Muscle of leg (tissue), 16 donors: ENCODE measurements at places on chromosomes 7 and 10. TPM values are rescaled to one million over a fixed set of nuclear protein-coding genes. Genes with fewer than 3 reads are reported as not detected.

DNA sequence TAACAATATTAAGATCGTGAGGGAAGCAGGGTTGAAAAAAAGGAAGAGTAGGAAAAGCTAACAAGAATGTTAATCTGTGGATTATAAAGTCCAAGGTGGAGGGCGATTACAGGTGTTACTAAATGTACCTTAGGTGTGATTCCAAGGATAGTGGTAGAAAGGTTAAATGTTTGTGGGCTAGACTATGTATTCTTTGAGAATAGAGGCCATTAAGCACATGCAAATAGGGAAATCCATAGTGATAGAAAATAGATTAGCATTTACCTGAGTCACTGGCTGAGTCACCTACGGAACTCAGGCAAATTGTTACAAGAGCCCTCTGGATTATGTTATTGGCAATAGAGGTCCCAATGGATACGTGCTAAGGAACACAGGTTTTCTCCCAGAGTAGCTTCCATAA lies 9.0 kb downstream of the MGAM2 start:
- H3K4me1 ChIP-seq: no peaks in the 10 kb centered on the region
- no peaks in the 10 kb centered on the region for H3K36me3 ChIP-seq
- no peak overlapping the region for H3K4me3 ChIP-seq

The SRI gene
- total RNA-seq: 95.0 TPM

- no peak overlapping the region for H3K4me3 ChIP-seq
- no peaks in the 10 kb centered on the region for H3K4me1 ChIP-seq
- H3K27me3 ChIP-seq: no peaks in the 10 kb centered on the region
Measured at GRCh38 chr7:126973066-126973465, 279.7 kb downstream of the GRM8 start.

The TAS2R60 gene
- not detected for total RNA-seq

DNA sequence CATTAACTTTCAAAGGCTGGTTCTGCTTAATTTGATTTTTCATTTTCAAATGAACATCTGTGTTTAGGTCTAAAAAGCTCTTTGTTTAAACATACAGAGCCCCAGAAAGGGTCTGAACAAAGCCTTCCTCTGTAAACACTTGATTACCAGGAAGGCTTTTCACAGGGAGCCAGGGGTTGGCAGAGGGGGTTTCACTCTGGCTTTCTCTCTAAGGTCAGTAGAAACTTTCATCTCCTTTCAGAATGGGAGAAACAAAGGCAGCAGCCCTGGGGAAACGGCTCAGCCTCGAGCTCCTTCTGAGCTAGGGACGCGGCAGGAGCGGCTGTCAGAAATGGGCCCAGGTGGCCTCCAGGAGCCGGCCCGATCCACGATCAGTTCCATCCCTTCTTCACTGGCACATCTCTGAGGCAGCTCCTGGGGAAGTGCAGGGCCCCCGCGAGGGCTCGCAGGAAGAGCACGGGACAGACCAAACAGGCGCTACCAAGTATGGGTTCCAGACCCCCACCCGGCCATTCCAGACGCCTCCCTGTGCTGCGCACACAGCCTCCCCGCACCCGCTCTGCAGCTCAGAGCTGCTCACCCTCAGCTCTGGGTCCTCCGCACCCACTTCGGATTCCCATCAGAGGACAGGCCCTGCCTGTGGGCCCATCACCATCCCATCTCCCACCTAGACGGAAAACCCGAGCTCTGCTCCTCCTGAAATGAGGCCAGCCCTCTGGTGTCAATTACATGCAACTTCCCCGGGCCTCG lies 124.1 kb downstream of the MAD1L1 start:
- peak overlapping the region; percentile 59 for H3K27ac ChIP-seq
- H3K27me3 ChIP-seq: no peaks in the 10 kb centered on the region
- DNase-seq: no peak
- H3K36me3 ChIP-seq: no peaks in the 10 kb centered on the region

The PHKG1 gene
- total RNA-seq: 52.4 TPM

DNA sequence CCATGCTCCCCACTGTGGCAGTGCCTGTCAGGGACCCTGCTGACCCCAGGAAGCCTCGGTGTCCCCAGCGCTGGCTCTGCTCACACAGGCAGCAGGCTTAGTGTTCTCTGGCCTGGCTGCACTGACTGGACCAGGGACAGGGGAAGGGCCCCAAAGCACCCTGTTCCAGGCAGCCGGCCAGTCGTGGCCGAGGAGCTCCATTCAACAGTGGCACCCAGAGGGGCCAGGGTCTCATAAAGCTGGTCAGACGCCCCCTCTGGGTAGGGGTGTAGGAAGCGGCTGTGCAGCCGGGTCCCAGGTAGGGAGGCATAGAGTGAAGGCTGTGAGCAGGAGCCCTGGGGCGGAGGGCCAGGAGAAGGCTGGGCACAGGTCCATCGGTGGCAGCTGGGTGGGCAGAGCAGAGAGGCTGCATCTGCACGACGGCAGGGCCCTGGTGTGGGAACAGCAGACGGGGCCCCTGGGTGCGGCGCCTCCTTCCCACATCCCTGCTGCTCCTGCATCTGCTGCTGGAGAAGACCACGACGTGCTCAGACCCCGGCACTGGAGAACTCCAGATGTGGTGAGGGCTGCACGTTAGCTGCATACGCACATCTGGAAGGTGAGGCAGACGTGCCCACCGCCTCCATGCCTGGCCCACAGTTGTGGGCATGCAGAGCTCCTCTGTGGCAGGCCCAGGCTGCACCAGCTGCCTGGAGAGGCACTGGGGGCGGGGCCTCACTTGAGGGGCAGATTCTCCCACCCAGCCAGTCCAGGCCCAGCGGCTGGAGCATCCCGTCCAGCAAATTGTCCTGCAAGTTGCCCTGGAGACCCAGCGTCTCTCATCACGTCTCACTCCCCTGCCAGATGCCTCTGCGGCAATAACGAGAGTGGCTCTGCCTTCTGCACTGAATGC lies 25.1 kb downstream of the MNX1 start:
- H3K27ac ChIP-seq: no peak overlapping the region
- no peaks in the 10 kb centered on the region for H3K36me3 ChIP-seq
- H3K4me3 ChIP-seq: no peak overlapping the region
- H3K27me3 ChIP-seq: peaks cover 6% of the 10 kb centered on the region

DNA sequence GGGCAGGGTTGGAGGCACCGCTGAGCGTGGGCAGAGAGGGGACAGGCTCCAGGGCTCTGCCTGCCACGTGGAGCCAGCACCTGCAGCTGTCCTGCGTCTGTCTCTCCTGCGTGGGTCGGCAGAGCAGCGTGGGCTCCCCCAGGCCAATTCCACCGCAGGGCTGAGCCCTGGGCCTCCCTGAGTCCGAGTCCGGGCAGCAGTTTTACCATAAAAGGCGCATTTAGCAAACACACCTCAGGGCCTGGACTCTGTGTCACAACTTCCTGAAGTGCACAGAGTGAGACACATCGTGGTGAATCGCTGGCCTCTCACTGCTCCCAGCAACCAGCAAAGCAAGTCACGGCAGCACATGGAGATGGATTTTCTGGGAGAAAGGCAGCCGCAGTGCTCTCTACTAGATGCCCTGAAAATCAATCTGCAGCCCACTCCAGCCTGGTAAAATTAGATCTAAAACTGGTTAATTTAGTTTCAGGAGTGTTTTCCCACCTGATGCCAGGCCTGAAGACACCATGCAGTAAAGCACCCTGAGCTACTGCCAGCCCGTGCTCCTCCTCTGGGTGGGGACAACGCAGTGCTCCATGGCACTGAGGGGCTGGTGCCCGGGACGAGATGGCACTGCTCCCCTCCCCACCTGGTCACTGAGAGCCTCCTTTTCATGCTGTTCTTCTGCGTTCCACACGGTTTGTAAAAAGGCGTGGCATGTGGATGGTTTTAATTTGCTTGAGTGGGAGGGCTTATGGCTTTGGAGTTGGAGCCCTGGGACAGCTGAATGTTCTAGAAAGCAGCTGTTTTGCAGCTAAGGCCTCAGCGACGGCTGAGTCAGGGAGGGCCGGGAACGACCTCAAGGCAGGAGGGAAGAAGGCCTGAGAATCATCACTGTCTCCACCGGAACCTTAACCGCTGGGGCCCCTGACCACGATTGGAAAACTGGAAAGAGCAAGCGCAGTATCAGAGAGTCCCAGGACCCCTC lies 336.9 kb downstream of the ADARB2 start:
- peaks cover 10% of the 10 kb centered on the region for H3K4me1 ChIP-seq
- H3K36me3 ChIP-seq: no peaks in the 10 kb centered on the region
- peak; percentile 55 for DNase-seq
- H3K27ac ChIP-seq: no peak overlapping the region
- H3K4me3 ChIP-seq: no peak overlapping the region

GRCh38 chr10:128612631-128613030 lies 486.4 kb upstream of the MKI67 start:
- H3K4me3 ChIP-seq: no peak overlapping the region
- H3K4me1 ChIP-seq: peaks cover 38% of the 10 kb centered on the region
- DNase-seq: no peak
- H3K27ac ChIP-seq: peak overlapping the region; percentile 82
- H3K36me3 ChIP-seq: no peaks in the 10 kb centered on the region

DNA sequence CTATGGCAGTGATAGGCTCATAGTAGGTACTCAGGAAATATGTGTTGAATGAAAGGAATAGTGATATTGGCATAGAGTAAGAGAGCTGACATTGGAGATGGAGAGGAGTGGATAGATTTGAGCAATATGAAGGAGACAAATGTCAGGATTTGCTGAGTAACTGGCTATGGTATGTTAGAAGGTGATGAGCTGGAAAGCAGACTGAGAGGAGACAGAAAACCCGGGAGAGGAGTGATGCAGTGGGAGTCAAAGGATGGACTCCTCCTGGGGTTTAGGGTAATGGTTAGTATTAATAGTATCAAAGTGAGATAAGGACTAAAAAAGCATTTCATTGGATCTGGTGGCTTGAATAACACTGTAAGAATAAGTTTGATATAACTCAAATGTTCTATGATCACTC lies 64.8 kb downstream of the CD36 start:
- DNase-seq: no peak
- H3K27ac ChIP-seq: no peak overlapping the region
- H3K36me3 ChIP-seq: no peaks in the 10 kb centered on the region
- H3K27me3 ChIP-seq: no peaks in the 10 kb centered on the region

DNA sequence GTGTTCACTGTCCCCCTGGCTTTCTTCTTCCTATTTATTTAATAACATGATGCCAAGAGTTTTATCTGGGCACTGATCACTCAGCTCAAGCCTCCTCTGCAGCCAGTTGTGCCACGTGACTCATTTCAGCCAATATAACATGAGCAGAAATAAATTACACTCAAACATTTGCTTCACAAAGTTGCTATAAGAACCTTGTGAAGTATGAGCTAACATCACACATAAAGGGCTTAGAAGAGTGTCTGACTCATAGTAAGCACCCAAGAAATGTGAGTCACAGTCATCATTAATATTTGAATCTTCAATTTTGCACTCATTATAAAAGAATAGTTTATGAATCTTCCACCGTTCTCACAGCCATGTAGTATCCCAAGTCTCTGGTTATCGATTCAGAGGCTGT lies 414.6 kb upstream of the NPVF start:
- H3K4me1 ChIP-seq: peaks cover 6% of the 10 kb centered on the region
- H3K4me3 ChIP-seq: no peak overlapping the region
- DNase-seq: no peak
- H3K27me3 ChIP-seq: no peaks in the 10 kb centered on the region
- H3K36me3 ChIP-seq: no peaks in the 10 kb centered on the region
- H3K27ac ChIP-seq: no peak overlapping the region

DNA sequence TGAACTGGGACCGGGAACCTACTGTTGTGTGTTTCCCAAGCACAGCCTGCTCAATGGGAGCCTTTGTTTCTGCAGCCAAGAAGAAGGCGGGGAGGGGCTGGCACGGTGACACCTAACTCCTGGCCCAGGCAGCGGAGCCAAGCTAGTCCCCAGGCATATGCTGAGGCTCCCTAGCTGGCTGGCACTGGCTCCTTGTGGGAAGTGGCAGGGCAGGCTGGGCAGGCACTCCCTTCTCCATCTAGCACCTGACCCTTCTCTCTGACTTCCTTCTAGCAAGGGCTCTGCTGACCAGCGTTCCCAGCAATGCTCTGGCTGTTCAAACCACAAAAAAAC lies 325.0 kb downstream of the PLXNA4 start:
- H3K4me3 ChIP-seq: no peak overlapping the region
- H3K27ac ChIP-seq: no peak overlapping the region
- peaks cover 7% of the 10 kb centered on the region for H3K27me3 ChIP-seq
- H3K4me1 ChIP-seq: peaks cover 18% of the 10 kb centered on the region
- peak; percentile 29 for DNase-seq

- no peak for DNase-seq
- H3K36me3 ChIP-seq: peaks cover 13% of the 10 kb centered on the region
- H3K27me3 ChIP-seq: no peaks in the 10 kb centered on the region
- H3K4me1 ChIP-seq: peaks cover 32% of the 10 kb centered on the region
- no peak overlapping the region for H3K4me3 ChIP-seq
Measured at GRCh38 chr7:2798669-2799068, 45.4 kb downstream of the GNA12 start.

- no peaks in the 10 kb centered on the region for H3K36me3 ChIP-seq
- H3K4me3 ChIP-seq: no peak overlapping the region
- H3K4me1 ChIP-seq: peaks cover 6% of the 10 kb centered on the region
- no peaks in the 10 kb centered on the region for H3K27me3 ChIP-seq
- no peak overlapping the region for H3K27ac ChIP-seq
- DNase-seq: peak; percentile 72
Measured at GRCh38 chr7:29230871-29231345, 36.3 kb downstream of the CHN2 start.

DNA sequence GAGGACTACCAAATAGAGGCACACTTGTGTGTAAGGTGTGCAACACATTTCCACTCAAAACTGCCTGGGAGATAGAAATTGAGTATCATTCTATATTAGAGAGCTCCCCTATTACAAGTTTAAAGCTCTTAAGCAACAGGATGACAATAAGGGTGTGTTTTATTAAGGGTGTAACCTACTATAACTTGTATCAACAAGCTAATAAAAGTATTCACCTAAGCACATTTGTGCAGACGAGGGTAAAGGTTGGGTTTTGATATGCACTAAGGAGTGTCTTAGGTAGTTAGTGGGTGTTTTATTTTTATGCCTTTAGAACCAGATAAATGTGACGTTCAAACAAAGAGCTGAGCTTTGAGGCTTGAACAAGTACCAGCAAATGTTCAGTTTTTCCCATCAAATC lies 2.8 kb upstream of the FAM53B start:
- H3K4me1 ChIP-seq: peaks cover 9% of the 10 kb centered on the region
- no peak for DNase-seq
- peaks cover 10% of the 10 kb centered on the region for H3K36me3 ChIP-seq
- no peak overlapping the region for H3K4me3 ChIP-seq
- H3K27me3 ChIP-seq: no peaks in the 10 kb centered on the region

GRCh38 chr10:118501637-118502440 lies 93.6 kb downstream of the PRLHR start:
- H3K4me1 ChIP-seq: no peaks in the 10 kb centered on the region
- no peaks in the 10 kb centered on the region for H3K36me3 ChIP-seq
- H3K4me3 ChIP-seq: no peak overlapping the region
- no peak overlapping the region for H3K27ac ChIP-seq
- no peak for DNase-seq

- no peaks in the 10 kb centered on the region for H3K36me3 ChIP-seq
- DNase-seq: no peak
Measured at GRCh38 chr10:49292565-49293207, 6.3 kb upstream of the C10orf71 start.

- peak; percentile 51 for DNase-seq
- H3K4me3 ChIP-seq: no peak overlapping the region
- no peaks in the 10 kb centered on the region for H3K27me3 ChIP-seq
- no peaks in the 10 kb centered on the region for H3K36me3 ChIP-seq
- H3K27ac ChIP-seq: no peak overlapping the region
Measured at GRCh38 chr7:106812027-106812643, 52.9 kb upstream of the PIK3CG start.
